ENCODE measurements at places on chromosomes 4 and X.

DNA sequence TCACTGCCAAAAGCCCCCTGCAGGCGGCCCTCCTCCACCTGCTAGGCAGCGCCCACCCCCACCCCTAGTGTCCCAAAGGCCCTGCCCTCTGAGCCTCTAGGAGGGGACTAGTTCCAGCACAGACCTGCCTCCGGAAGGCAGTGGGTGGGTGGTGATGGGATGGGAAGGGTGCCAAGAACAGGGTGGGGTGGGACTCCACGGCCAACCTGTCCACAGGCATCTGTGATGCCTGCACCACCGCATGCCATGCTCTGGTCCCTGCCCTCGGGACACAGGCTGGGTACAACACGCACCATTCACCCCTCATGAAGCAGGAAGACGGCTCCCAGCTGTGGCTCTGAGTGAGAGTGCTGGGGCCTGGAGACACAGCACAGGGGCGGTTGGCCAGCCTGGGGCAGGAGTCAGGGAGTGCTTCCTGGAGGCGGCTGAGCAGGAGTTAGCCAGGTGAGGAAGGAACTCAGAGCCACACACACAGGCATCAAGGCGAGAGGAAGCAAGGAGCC lies 243.1 kb upstream of the PSAPL1 start:
- no peak for DNase-seq

GRCh38 chr4:6423575-6423974 lies 48.8 kb downstream of the PPP2R2C start:
- peak; percentile 82 for DNase-seq

DNA sequence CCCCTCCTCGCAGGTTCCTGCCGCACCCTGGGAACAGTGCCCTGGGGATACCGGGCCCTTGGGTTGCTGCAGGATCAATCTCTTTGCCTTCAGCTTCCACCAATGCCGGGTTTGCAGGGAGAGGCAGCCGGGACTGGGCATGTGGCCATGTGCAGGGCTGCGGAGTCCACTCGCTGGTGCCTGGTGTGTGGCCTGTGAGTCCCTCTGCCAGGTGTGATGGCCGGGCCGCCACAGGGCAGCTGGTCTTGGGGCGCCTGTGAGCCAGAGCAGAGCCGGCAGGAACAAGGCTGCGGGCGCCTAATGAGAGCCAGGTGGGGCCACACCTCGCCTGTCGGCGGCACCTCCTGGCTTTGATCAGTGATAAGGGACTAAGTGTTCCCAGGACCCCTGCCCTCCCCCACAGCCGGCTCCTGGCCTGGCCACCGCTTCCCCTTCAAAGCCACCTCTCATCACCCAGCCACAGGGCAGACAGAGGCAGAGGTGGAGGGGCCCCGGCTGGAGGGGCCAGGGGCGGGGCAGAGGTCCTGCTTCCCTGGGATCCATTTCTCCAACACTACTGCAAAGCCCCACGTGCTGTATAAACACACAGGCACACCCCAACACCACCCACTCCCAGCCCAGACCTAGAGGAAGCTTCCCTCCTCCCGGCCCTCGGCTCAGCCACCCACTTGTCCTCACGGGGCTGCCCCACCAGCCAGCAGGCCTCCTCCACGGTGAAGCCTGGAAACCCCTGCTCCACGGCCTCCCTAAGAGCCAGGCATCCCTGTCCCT lies 132.7 kb downstream of the CPZ start:
- no peak for DNase-seq

DNA sequence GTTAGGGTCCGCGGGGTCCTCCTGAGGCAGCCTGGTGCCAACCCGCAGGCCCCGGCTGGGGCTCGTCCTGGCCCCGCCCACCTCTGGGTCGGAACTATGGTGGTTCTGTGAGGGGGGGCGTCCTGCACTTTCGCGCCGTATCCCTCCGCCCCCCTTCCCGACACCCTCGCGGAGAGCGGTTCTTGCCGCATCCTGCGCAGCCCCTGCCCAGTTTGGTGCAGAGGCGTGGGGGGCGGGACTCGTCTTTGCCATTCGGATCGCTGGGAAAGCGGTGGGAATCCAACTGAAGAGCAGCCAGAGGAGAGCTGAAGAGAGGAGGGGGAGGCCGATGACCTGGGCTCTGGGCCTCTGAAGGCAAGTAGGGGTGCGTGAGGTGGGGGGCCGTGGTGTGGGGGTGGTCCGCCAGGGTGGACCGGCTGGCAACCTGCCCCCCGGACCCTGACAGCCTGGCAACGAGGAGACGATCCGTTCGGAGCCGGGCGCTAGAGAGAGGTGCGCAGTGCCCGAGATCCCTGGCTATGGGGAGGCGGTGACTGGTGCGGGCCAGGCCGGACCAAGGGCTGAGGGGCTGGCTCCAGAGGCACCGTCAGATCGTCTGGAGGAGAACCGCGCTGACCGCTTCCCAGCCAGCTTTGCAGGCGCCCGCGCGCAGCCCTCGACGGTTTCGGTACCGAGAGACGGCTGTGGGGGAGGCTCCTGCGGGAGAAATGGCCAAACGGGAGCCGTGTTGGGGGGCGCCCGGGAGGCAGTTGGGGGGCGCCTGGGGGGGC lies at the start of gene GPRASP1:
GPRASP1 (plus strand) TSS at position 242 of the 770 bp plus-strand sequence. CDS start 2,431 bp downstream, outside the sequence.
- DNase-seq = no peak

DNA sequence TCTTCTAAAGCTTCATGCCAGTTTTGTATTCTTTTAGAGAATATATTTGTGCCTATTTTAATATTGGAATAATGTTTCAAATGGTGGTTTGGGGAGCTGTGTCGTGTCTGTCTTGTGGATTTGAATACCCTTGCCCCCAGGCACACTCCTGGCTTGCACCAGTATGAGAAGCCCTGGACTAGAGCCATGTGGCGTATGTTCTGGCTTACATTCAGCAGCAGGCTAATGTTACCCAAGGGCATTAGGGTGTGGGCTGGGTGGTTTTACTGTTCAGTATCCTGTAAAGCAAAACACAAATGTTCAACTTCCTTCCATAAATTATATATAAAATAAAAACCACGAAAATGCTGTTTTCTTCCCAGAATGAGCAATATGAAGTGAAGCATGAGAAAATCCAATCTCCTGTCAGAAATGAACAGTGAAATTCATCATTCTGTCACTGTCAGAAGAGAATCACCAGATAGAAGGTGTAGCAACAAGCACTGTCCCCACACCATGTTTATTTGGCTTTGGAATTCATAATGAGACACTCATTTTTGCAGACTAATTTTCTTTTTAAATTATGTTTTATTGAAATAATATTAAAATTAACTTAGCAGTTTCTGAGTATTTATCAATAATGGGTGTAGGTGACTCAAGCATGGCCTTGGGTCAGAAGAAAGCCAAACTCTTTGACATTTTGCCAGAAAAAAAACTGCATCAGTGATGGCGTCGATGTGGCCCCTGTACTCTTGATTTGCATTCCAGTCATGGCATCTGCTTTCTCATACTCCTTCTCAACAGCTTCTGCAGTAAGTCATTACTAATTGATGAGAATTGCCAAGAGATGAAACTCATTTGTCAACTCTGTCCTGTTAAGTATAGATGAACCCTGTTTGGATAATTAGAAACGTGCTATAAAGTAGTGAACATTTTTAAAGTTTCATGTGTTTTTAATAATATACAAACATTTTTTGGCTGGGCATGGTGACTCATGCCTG lies 43.8 kb downstream of the WWC2 start:
- DNase-seq = peak; percentile 8

DNA sequence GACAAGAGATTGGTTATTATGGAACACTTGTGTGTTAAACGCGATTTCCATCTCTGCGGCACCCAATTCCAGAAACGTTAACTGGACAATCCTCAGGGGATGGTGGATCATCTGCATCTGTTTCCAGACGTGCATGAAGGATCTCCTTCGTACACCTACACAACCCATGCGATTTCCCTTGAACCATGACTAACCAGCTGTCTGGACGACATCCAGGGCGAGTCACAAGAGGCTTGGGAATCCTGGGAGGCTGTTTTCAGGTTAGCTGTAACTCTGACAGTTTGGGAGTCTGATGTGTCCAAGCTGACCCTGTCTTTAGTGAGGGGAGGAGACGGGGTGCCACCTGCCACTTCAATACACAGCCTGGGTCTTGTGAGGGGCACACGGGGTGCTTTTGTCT lies 84.5 kb downstream of the GATB start:
- no peak for DNase-seq

DNA sequence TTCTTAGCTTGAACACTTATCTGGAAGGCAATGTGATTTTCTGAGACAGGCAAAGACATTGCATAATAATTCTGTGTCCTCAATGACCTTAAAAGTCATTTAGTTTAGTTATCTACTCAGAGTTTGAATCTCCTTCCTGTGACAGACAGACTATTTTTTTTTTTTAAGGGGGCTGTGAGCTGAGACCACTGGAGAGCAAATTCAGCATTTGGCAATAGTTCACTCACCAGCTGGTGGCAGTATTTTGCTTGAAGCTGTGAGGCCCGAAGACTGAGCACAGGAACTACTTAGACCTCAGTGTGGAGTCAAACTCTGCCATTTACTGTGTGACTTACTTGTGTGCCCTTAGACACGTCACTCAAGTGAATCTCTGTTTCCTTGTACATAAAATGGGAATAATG lies 22.9 kb upstream of the CPE start:
- peak; percentile 49 for DNase-seq

GRCh38 chr4:77092975-77093374 lies 17.2 kb upstream of the CCNI start:
- peak; percentile 97 for DNase-seq

DNA sequence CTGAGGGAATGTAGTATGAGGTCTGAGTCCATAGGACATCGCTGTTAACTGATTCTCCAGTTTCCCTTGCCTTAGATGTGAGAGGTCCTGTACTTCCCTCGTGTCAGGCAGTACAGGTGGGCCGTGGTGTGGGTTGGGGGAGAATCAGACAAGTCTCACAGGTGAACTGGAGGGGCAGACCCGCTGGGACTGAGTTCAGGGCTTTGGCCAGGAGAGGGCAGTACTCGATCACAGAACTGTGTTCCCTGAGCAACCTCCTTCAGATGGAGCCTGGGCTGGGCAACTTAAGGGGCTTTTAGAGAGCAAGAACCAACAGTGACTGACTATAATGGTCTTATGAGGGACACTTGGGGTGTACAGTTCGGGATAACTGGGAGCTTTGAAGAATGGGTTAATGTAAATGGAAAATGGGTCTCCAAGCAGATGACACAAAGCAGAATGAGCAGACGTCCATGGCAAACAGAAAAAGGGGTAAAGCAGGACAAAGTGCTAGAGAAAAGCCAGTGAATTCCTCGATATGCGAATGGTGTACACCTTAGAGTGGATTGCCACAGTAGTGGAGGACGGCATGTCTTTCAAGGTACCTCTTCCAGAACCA lies 83.6 kb downstream of the CCNG2 start:
- DNase-seq = peak; percentile 48

GRCh38 chr4:40987151-40987550 lies 227.2 kb downstream of the APBB2 start:
- DNase-seq = no peak

DNA sequence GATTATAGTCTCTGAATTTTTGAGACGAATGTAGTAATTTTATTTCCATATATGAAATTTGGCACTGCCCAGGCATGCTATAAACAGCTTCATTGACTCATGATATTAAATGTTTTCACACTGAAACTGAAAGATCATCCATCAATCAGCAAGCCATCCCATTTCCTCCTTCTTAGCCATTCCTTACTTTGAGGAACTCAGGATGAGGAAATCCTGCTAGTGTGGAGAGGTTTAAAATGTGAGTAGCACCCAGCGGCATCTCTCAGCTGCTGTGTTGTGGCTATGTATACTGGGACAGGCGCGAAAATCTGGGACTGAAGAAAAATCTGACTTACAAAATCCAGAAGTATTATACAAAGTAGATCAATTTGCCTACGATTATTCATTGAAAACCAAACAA lies 52.1 kb downstream of the PTCHD1 start:
- peak; percentile 8 for DNase-seq
